Karpas-422 (cell line): ENCODE measurements at places on chromosomes 12 and 14. TPM values are rescaled to one million over a fixed set of nuclear protein-coding genes. Genes with fewer than 3 reads are reported as not detected.

Gene LBHD2
- not detected in 2 replicates for total RNA-seq

Gene KRT5
- not detected in 2 replicates for total RNA-seq

Gene GUCY2C
- 0.07 and 0.48 TPM in 2 replicates for total RNA-seq

Gene PTPN11
- total RNA-seq: 65.3 and 66.3 TPM in 2 replicates

Gene GPR65
- 4.4 and 8.1 TPM in 2 replicates for total RNA-seq
